Activated naive CD8-positive, alpha-beta T cell treated with anti-CD3 and anti-CD28 coated beads for 36 hours (primary cell): ENCODE measurements at places on chromosomes 1 and 21.

GRCh38 chr1:232880354-232880753, 70.1 kb upstream of the NTPCR start:
- no peak for DNase-seq

GRCh38 chr1:68801440-68801839, 304.6 kb upstream of the DEPDC1 start:
- DNase-seq = no peak

- no peak for DNase-seq
Observed at GRCh38 chr21:15283789-15284188, 219.0 kb upstream of the NRIP1 start.

DNA sequence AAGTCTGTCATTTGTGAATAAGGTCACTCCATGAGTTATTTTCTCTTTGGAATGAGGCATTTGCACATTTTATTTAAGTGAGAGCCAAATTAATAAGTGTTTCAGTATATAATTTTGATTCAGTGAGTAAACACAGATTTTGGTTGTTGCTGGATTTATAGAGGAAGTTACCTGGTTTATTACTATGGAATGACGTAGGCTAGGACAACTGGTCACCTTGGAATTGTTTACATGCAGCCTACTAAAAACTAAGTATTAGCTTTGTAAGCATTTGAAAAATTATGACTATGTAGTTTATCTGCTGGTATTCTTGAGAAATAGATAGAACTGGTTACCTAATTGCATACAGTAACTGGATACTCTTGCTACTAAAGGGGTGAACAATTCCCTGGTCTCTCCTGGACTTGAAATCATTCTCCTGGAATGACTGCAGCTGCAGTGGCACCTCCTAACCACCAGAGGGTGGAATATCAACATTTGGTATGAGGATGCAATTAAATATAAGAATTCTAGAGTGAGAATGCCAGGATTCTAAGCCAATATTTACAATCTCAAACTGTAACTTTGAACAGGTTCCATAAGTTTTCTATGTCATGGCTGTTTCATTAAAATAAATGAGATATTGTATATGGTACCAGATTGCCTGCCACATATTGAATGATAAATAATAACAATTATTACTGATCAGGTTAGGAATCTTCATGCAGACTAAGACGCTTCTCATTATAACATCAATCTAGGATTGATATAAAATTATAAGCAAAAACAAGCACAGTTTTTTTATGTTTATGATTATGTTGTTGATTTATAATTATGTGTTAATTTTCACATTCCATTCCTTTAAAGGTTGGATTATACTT, 3.5 kb upstream of the KRTAP27-1 start:
- DNase-seq = no peak

- peak; percentile 85 for DNase-seq
Observed at GRCh38 chr1:109397581-109398342, at the start of gene SORT1. SORT1 (minus strand) TSS chr1:109397918; CDS start chr1:109397892, 26 bp downstream.

GRCh38 chr1:32242341-32242851, 4.6 kb upstream of the FAM167B start:
- DNase-seq = no peak

DNA sequence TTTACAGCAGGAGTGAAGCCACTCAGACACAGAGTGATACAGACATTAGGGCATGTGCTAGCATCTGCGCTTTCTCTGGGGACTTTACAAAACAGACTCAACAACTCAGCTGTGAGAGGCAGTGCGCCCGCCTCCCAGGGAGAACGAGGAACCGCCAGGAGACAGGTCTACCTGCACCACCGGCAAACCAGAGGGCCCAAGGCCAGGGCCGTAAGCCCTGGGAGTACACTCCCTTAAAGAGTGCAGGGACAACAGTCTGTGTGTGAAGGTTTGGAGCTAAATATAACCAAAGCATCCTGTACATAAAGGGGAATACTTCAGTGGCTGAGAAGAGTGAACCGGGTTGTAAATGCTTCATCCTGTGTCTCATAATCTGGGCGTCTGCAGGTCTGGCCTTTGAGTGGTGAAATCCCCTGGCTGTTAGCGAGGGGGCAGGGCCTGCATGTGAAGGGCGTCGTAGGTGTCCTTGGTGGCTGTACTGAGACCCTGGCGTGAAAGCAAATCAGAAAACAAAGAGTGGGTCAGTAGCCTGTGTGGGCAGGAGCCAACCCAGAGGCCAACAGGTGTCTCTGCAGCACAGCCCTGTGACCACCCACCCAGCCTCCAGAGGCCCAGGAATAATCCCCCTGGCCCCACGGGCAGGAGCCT, 86.9 kb downstream of the CD247 start:
- no peak for DNase-seq

DNA sequence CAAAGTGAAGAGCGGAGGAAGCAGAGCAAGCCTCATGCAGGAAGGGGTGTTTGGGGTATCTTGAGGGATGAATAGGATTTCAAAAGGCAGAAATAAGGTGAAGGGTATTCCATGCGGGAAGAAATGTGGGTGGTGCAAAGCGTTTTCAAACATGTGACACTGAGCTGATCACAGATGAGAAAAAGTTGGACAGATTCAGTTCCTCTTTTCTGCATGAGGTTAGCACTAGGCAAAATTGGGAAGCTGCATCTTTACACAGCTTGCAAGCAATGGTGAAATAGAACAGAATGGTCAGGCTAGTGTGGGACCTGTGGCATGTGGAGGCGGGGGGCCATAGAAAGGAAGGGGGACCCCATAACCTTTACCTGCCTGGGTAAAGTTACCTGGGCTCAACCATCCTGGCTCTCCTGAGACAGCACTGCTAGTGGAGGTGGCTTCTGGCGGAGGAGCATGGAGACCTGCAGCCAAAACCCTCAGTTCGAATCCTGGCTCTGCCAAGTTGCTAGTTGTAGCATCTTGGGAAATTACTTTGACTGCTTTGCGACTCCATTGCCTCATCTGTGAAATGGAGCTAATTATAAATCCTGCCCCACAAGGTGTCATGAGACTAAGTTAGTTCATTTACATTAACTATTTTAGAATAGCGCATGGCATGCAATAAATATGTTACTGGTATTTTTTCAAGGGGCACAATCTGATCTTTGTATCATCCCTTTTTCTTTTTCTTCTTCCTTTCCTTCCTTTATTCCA, 16.4 kb downstream of the KCNA10 start:
- DNase-seq = no peak

GRCh38 chr1:208423526-208423925, 179.3 kb upstream of the PLXNA2 start:
- no peak for DNase-seq

DNA sequence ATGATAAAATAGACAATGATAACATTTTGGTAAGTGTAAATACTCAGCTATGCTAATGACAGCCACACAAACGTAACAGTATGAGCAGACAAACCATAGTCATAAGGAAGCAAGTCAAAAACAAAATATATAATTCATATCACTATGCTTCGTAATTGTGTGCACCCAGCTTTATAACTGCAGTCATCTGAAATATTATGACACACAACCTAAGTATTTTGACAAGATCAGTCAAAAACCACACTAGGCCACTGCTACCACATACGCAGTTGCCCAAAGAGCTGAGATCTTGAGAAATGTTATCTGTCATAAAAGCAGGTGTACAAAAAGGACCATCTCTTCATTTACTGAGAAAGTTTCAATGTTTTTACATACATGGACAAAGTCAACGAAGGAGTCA, 26.0 kb downstream of the RNASEL start:
- no peak for DNase-seq
